ENCODE measurements at places on chromosomes 3 and 15.
A peak's percentile ranks its signal among the peaks of the same experiment; 100 is the strongest.

GRCh38 chr15:61364871-61365270 lies 135.8 kb upstream of the RORA start:
- no peak for DNase-seq

DNA sequence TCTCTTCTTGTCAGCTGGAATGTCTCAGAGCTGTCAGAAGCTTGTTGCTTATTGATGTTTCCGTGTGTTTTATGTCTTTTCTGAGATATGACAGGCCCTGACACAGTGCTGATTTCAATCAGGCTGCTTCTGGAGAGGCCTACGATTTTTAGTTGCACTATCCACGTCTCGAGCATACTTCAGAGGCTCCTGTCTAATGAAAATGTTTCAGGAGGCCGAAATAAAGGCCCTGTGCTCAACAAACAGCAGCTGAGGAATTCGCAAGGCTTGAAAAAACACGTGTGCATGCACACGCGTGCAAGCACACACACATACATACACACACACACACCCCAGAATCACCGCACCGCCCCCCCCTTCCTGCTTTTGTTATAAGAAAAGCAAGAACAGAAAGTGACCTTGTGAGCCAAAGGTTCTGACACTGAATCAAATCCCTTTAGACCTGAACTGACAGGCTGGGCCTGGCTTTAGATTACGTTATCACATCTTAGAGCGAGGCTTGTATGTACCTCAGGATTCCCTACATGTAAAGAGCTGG lies 296.6 kb downstream of the NR2F2 start:
- no peak for DNase-seq

- DNase-seq, result no peak
Observed at GRCh38 chr15:39054128-39054732, 489.6 kb upstream of the RASGRP1 start.

- DNase-seq, result no peak
Observed at GRCh38 chr3:144273601-144274000, 302.0 kb downstream of the DIPK2A start.

- peak; percentile 61 for DNase-seq
Observed at GRCh38 chr15:71443538-71443937, 328.3 kb downstream of the THSD4 start.

GRCh38 chr3:101701696-101702634 lies 15.4 kb upstream of the RPL24 start:
- no peak for DNase-seq

DNA sequence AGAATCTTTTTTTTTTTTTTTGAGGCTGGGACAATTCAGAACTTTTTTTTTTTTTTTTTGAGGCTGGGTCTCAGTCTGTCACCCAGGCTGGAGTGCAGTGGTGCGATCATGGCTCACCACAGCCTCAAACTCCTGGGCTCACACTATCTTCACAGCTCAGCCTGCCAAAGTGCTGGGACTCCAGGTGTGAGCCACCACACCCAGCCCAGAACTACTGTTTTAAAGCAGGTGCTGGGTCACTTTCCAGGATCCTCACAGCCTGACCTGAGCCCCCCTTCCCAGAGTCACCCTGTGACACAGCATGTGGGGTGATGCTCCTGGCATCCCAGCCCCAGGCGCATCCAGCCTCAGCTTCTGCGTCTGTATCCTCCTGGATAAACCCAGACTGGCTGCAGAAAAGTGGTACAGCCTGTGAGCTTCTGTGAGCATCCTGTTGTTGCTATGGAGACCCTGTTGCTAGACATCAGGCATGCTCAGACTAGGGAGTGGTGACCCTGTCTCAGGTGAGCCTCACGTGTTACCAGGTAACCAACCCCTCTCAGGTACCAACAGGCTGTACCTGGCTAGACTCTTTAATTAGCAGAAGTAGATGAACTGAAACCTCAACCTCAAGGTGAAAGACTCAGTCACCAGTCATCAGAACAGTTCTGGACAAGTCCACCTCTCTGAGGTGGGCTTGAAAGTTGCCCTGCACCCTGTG lies 15.0 kb downstream of the KLF13 start:
- no peak for DNase-seq

GRCh38 chr3:42736531-42736930 lies 33.9 kb upstream of the HHATL start:
- DNase-seq, result no peak

DNA sequence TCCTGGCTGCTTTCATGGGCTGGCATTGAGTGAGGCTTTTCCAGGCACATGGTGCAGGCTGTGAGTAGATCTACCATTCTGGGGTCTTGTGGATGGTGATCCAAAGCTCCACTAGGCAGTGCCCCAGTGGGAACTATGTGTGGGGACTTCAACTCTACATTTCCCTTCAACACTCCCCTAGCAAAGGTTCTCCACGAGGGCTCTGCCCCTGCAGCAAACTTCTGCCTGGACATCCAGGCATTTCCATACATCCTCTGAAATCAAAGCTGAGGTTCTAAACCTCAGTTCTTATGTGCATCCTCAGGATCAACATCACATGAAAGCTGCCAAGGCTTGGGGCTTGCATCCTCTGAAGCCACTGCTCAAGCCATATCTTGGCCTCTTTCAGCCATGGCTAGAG lies 282.9 kb upstream of the ZPLD1 start:
- DNase-seq, result no peak

DNA sequence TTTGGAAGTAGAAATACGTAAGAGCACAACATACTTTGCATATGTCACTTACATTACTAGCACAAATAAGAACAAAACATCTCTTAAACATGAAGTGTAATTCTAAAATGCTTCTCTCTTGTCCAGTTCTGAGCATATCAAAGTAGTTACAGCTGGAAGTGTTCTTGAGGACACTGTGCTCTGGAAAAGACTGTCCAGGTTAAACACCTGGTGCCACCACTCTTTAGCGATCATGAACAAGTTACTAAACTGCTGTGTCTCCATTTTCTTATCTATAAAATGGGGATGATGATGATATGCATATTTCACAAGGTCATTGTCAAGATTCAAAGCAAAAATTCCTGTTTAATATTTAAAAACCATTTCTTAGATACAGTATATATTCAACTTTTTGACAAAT lies 790 bp downstream of the STRIT1 start:
- no peak for DNase-seq

DNA sequence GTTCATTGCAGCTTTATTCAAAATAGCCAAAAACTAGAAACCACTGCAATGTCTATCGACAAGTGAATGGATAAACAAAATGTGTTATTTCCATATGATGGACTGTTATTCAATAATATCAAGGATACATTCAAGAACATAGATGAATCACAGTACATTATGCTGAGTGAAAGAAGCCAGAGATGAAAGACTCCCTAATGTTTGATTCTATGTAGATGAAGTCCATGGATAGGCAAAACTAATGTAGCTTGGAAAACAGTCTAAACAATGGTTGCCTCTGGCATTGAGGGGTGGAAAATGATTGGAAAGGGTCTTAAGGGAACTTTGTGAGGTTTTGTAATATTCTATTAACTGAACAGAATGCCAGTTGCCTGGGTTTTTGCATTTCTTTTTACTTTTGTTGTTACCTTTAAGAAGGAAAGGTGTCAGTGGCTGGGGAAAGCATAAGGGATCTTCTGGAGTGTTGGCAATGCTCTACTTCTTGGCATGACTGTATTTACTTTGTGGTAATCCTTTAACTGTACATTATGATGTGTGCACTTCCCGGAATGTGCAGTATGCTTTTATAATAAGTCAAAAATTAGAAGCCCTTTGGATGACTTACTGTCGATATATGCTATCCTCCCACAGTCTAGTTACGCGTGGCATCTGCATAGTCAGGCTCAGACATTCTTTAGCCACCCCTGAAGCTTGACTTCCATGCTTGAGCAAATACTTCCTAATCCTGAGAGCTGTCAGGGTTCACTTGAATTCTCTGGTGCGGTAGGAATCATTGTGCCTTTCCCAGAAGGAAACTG lies 20.5 kb upstream of the ATP10A start:
- DNase-seq, result no peak

DNA sequence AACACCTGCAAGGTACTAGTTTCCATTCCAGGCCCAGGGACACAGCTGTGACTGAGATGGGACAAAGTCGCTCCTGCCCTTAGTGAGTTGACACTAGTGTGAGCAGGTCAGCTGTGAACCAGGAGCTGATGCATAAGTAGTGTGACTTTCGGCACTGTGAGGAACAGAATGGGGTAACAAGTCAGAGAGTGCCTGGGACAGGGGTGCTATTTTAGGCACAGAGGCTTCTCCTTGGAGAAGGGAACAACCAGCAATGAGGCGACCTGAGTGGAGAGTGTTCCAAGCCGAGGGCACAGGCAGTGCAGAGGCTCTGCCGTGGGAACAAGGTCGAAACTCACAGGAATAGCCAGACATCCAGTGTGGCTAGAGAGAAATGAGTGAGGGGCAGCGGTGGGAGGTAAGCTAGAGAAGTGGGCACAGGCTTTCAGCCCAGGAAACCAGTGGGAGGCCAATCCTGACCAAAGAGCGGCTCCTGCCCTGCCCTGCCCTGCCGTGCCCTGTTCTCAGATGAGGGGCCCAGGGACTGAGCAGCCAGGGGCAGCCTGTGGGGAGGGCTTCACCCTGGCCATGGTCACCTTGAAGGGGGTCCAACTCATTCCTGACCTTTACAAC lies 14.2 kb downstream of the DNAH1 start:
- no peak for DNase-seq

GRCh38 chr3:134035836-134036235 lies 6.1 kb upstream of the SLCO2A1 start:
- DNase-seq, result no peak

Measured in activated CD4-positive, alpha-beta T cell treated with anti-CD3 and anti-CD28 coated beads, Interleukin-2, amount 50 U/mL, for 48 hours (primary cell).